Activated CD4-positive, CD25-positive, alpha-beta regulatory T cell treated with anti-CD3 and anti-CD28 coated beads, Interleukin-2, amount 50 U/mL, for 24 hours (primary cell): ENCODE measurements at places on chromosomes 2 and 18.

DNA sequence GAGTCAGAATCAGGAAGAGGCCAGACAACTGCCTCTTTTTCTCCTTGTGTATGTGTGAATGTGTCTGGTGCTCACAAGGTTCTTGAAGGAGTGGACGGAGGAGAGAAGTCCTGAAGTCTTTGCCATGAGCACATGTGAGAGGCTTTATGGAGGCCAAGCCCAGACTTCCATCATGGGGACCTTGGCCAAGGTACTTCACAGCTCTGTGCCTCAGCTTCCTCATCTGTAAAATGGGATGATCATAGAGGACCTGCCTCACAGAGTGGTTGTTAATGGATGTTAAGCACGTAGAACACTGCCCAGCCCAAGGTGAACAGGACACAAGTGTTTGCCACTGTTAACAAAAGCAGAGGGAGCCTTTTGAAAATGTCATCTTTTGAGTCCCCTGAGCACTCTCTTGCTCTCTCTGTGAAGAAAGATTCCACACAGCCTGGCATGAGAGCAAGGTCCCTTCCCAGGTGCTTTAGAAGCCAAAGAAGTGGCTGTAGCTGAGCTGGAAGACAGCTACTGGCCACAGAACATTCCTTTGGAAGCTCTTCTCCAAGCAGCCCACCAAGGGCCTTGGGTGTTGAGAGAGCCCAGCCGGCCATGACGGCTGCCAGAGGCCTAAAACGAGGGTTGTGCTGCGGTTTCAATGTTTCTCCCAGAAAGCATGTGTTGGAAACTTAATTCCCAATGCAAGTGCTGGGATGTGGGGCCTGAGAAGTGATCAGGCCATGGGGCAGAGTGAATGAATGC, 41.8 kb upstream of the ASPRV1 start:
- no peak for ATAC-seq

- ATAC-seq: no peak
Observed at GRCh38 chr18:29028560-29028959, 851.6 kb upstream of the CDH2 start.

GRCh38 chr2:200523604-200524003, 2.4 kb upstream of the SGO2 start:
- no peak for ATAC-seq

DNA sequence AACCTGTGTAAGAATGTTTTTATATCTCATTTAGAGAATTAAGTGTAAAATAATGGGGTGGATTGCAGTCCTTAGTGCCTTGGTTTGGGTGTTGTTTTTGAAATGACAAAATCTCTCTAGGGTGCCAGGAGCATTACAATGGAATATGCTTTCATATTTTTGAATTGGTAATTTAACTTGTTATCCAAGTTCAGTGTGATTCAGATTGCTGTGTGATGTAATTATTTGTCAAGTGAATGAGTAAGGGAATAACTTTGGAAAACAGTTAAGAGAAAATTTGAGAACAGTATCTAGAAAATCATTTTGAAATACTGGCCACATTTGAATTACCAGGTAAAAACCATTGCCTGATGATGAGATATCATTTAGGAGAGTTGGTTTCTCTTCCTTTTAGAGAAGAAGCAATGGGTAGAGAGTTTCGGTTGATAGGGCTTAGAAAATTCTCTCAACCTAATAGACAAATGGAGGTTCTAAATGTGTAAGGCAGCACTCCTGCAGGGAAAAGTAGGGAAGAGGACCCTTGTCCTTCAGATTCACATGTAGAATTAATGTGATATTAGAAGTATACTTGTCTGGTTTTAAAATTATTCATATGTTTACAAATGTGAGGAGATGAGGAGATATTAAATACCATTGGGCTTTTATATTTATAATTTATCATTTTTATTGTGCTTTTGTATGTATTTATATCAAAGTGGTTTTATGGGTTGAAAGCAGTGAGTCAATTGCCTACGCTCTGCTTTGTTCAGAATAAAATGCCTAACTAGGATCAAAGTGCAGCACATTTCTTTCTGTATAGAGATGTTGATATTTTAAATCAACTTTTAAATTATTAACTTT, 124.8 kb downstream of the PHLPP1 start:
- ATAC-seq: no peak
